ENCODE measurements at places on chromosomes 4 and X. TPM values are rescaled to one million over a fixed set of nuclear protein-coding genes. Genes with fewer than 3 reads are reported as not detected.

Gene LRAT
- 10.6 TPM for total RNA-seq

- DNase-seq, result no peak
Observed at GRCh38 chr4:148431401-148431800, 10.8 kb downstream of the NR3C2 start.

- no peak for DNase-seq
Observed at GRCh38 chr4:7924570-7924969, 15.1 kb downstream of the AFAP1 start.

Gene RGN
- total RNA-seq, result 4.0 TPM

Gene MAGEC3
- not detected for total RNA-seq

DNA sequence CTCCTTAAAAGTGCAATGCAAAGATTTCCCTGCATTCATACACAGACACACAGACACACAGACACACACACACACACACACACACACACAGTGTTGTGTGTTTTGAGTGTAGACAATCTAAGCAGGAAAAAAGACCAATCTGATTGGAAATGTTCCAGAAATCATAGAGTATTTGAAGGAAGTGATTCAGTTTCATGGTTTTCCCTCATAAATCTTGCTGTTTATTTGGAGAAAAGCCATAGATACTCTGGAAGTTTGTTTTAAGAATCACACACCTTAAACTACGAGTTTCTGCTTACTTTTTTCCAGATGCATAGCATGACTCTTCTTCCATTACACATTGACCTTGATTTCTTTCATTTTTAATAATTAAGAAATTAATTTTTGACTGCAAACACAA is 298.5 kb upstream of the BMP3 start:
- no peak for DNase-seq

DNA sequence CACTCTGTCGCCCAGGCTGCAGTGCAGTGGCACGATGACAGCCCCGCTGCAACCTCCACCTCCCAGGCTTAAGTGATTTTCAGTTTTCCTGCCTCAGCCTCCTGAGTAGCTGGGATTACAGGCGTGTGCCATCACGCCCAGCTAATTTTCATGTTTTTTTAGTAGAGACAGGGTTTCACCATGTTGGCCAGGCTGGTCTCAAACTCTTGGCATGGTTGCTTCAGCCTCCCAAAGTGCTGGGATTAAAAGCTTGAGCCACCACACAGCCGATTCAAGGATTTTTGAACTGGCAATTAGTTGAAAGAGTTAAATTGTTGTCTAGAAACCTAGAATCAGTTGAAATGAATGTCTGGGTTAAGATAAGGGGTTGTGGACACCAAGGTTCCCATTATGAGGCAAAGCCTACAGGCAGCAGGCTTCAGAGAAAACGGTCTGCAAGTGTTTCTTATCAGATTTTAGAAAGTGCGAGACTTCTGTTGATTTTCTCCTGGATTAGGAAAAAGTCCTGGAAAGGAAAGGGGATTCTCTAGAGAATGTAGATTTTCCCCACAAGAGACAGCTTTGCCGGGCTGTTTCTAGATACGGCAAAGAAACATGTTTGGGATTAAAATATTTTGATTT is 8.3 kb upstream of the CCNI start:
- DNase-seq, result no peak

DNA sequence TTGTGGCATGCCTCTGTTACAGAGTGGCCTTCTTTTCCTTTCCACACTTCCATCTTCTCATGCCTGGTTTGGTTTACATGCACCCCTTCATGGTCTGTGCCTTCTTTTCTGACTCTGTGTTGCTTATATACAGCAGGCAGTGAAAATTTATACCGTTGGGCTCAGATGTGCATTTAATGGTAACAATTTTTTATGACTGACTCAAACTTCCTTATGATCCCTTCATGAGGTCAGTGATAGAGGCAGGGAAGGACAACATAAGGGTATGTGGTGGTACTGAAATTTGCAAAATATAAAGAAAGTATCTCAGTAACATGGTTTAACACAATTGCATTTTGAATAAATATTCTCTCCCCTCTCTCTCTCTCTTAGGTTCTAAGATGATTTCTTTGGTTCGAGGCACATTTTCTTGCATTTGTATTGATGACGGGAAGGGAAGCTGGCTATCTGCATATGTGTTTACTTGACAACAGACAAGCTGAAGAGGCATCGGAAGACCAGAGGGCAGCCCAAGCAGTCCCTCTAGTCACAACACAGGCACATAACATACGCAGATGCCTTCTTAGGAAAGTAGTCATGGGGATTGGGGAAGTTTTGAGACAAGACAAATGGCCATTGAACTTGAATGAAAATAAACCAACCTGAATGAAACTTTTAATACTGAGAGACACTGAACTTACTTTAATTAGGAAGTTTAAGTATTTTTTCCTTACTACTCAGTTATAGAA is 163.3 kb upstream of the LEF1 start:
- DNase-seq, result no peak

Gene SMIM10
- 2.3 TPM for total RNA-seq

DNA sequence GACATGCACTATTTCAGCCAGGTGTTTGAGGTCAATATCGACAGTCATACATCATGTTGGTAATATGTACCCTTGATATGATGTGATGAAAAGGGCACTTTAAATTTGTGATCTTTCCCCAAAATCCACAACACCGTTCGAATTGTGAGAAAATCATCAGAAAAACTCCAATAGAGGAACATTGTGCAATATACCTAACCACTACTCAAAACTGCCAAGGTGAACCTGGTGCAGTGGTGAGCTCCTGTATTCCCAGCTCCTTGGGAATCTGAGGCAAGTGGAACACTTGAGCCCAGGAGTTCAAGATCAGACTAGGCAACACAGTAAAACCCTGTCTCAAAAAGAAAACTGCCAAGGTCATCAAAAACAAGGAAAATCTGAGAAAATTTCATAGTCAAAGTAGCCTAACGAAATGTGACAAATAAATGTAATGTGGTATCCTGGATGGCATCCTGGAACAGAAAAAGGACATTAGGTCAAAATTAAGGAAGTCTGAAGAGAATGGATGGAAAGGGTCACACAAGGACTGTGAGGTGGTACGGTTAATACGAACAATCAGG is 55.6 kb upstream of the LSM6 start:
- no peak for DNase-seq

DNA sequence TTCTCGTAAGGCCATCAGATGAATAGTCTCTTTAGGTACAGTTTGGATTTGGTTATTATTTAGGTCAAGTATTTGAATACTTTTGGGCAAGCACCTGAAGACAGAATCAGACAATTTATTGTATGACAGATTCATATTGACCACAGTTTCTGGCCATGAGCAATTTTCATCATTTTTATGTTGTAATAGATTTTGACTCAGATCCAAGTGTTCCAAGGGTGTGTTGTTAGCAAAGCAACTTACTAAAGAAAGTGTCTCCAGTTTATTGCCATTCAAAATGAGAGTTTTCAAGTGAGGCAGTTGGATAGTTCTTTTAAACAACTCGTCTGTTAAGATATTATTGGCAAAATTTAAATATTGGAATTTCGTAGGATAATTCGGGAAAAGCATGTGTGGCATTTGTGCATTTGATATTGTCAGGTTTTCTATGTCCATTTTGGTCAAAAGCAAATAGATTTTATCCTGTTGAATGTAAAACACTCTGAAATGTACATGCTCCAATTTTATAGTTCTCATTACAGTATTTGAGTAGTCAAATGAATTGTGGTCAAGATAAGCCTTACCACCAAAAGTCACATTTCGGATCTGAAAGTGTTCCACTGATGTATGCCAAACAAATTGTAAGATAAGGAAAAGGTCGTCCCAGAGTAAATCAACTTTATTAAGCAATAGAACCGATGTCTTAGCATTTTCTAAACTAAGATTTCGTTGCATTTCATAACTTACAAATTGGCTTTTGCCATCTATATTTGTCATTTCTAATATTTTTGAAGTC is 8.4 kb downstream of the TLR10 start:
- DNase-seq, result no peak

Gene MAGEE2
- total RNA-seq, result not detected

Gene CYTL1
- 9.8 TPM for total RNA-seq

- DNase-seq, result no peak
Observed at GRCh38 chrX:72041176-72041575, 90.5 kb downstream of the RTL5 start.

GRCh38 chrX:150162141-150162540 is 201.0 kb upstream of the MAMLD1 start:
- no peak for DNase-seq

GRCh38 chr4:182143822-182144625 is 99.2 kb upstream of the TENM3 start:
- peak; percentile 81 for DNase-seq

- no peak for DNase-seq
Observed at GRCh38 chr4:14265651-14266050, 638.1 kb upstream of the BOD1L1 start.

Gene HTRA3
- total RNA-seq, result 2.9 TPM

Gene MAGEC1
- total RNA-seq, result not detected

- DNase-seq, result peak; percentile 49
Observed at GRCh38 chr4:54015423-54016030, 48.9 kb downstream of the CHIC2 start.

Gene SMIM31
- total RNA-seq, result not detected

DNA sequence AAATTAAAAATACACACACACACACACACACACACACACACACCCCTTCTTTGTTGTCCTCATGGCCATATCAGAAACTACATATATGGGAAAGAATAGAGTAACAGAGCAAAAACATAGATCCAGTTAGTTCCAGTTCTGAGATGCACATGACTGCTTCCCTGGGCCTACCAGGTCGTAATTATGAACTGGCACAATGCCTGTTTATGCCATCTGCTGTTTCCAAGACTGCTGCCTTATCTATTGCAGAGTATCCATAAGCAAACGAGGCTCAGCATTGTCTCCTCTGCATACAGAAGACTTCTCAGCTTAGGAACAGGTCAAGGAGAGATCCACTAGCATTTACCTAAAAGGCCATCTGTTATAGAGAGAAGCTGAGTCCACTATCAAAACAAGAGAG is 789.0 kb downstream of the TECRL start:
- no peak for DNase-seq

Gene BBS12
- 2.6 TPM for total RNA-seq

GRCh38 chr4:86935853-86936733 is 1.3 kb downstream of the AFF1 start:
- peak; percentile 80 for DNase-seq

Gene COX18
- total RNA-seq, result 23.0 TPM

DNA sequence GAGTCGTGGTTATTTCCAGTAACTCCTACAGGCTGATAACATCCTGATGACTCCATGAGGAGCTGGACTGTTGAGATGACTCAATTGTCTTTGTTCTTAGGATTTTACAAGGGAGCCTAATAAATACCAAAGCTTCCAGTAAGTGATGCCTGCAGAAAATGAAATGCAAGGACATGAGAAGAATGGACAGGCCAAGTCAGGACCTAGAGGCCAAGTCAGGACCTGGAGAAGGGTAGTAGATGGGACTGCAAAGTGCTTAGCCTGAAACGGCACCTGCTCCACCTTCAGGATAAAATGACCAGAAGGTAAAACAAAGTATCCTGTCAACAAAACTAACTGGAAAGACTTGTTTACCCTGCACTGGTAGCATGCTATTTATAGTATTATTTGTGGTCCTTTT is 6.4 kb upstream of the SLC10A6 start:
- no peak for DNase-seq

Gene TKTL1
- not detected for total RNA-seq

DNA sequence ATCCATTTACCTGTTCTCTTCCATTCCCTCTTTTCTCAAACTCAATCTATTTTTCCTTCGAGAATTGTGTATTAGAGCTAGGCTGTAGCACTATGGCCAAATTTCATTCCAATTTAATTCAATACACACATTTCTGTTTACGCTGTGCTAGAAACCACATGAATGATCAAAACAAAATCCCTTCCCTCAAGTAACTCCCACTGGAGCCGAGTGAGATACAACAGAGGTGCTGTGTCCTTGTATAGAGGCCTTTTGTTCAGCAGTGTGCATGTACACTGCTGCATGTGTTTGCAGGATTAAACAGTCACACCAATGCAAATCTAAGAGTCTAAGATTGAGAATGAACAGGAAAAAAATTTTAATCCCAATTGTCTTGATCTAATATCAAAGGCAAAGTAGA is 734.2 kb downstream of the RAPGEF2 start:
- DNase-seq, result no peak

- no peak for DNase-seq
Observed at GRCh38 chrX:101287402-101287801, 3.7 kb downstream of the TAF7L start.

DNA sequence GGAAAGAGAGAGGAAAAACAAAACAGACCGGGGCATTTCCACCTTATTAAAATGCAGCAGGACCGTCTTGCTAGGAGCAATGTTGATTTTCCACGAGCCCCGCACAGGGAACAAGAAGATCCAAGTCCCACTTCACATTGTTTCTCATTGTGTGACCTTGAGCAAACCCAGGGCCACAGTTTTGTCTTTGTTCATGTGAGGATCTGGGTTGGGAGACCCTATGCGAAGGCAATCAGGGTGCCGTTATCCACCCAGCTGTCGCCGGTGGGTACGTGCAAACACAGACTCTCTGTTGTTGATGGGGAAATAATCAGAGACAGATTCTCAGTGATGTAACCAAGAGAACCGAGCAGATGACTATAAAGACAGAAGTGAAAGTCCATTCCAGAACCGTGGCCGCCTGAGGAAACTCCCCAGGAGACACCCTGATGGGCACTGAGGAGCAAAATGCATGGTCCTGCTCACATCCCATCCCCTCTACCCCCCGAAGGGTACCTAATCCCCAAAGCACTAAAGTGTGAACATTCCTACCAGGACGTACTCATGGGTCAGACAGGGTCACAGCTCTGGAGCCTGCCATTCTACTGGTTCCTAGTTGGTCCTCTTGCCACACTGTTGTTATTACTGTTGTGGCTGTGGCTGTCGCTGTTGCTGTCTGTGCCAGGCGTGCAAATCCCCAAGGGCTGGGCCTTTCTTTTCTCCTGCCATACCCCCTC is 102.7 kb upstream of the RBPJ start:
- DNase-seq, result no peak

DNA sequence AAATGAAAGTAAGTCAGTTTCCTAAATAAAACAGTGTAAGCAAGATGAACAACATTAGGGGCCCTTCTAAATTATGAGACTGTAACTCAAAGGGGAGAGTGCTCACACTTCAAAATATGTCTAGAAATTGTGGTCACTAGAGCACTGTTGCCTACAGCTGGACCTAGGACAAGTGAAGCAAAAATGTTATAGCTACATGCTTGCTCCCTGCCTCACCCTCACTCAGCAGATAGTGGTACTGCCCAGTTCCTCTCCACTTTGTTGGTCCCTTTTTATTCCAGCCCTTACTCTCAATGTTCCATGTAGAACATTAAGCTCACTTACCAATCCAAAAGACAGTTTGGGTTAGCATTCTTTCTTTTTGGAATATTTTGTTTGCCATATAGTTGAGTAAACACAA is 147.3 kb downstream of the GRIA3 start:
- DNase-seq, result no peak

DNA sequence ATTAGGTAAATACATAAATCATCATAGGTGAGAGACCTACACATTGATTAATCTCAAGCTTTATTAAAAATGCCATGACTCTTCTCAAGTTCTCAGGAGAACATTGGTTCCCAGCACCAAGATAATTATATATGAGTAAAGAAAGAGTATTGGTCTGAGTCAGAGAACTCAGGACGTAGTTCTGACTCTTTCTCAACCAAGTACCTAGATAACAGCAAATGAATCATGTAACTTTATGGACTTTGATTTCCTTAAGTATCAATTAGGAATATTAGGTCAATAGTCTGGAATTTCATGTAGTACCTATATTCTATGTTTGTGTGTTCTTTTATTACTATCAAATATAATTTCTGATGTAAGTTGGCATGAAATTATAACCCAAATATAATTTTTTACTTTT is 409.9 kb downstream of the GABRG1 start:
- DNase-seq, result no peak

Gene SLITRK4
- total RNA-seq, result 8.2 TPM

Data from H1 (cell line).